ENCODE measurements at places on chromosomes 12 and 14.

DNA sequence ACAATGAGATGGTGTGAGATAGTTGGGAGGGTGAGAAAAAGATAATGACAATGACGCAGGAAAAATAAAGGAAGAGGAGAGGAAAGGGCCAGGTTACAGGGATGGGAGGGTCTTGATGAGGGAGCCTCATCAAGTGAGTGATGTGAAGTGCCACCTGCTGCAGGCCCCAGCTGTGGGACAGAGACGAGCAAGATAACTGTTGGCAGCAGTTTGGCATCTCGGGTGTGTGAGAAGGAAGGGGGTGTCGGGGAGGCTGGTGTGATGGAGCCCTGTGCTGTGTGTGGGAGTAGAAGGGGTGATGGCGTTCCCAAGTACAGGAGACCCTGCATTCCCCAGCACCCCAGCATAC lies 11.4 kb upstream of the TAC3 start:
- no peak for DNase-seq

DNA sequence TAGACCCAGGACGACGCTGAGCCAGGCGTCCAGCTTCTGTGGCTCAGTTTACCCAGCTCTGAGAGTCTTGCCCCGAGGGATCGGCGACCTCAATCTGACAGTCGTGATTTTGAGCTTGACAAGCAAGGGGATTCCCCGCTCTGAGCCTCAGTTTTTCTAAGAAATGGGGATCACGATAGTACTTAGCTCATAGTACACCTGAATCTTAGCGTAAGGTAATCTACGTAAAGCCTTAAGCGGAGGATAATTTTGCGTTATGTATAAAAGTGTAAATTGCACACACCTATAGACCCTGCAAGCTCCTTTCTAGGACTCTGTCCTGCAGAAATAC lies 285 bp downstream of the MVK start:
- no peak for DNase-seq

GRCh38 chr12:6603095-6603567 lies 4.0 kb downstream of the CHD4 start:
- peak; percentile 40 for DNase-seq

GRCh38 chr12:28878629-28879028 lies 270.4 kb upstream of the FAR2 start:
- no peak for DNase-seq

- DNase-seq, result no peak
Measured at GRCh38 chr14:34423445-34423844, 38.6 kb downstream of the SPTSSA start.

DNA sequence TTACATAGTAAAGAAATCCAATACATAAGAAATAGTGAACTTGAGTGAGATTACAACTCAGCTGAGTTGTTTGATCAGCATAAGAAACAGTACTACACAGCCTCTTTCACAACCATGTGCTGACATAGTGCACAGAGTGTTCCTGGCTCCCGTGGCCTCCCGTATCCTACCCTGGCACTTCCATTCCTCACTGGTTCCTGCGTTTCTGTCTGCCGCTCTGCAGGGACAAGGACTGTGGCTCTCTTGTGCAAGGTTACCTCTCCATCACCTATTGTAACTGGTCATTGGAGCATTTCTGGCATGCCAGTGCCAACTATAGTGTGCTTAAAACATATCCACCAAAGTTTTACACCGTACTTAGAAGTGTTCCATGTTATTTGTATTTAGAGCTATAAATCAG lies 46.3 kb upstream of the PCED1B start:
- DNase-seq, result no peak

DNA sequence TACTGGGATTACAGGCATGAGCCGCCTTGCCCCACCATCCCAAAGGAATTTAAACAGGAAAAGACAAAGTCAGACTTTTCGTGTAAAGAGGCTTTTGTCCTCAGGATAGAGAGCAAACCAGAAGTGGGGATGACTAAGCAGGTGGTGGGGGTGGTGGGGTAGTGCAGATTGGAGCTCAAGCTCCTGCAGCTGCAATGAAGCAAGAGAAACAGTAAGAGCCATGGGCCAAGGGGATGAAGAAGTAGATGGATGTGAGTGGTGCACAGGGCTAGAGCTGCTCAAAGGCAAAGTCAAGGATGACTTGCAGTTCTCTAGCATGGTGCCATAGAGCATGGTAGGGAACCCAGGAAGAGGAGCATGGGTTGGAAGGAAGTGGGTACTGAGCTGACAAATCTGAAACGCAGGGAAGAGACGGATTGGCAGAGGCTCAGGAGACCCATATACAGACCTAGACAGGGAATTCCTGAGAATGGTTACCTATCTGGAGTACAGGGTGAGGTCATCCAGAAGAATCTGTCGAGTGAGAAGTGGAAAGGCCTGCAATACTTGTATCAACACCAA lies 11.4 kb upstream of the RNF34 start:
- no peak for DNase-seq
